ENCODE measurements at places on chromosomes 16 and 17.
A peak's percentile ranks its signal among the peaks of the same experiment; 100 is the strongest.

DNA sequence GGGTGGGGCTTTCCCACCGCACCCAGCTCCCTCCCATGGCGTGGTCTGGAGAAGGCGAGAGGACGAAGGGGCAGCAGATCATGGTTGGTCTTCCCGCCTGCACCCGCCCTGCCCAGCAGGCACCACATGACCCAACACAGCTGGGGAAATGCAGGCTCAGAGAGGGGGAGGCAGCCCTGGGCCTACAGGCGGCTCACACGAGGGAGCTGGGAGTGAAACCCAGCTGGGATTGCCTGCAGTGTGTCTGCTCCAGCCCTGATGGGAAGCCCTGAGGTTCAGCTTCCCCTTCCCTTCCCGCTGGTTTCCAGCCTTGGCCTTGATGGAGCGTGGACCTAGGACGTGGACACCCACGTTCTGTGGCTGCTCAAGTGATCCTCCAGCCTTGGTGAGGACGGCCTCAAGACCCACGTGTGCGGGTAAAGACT is 20.0 kb upstream of the PABPN1L start:
- no peak for DNase-seq

DNA sequence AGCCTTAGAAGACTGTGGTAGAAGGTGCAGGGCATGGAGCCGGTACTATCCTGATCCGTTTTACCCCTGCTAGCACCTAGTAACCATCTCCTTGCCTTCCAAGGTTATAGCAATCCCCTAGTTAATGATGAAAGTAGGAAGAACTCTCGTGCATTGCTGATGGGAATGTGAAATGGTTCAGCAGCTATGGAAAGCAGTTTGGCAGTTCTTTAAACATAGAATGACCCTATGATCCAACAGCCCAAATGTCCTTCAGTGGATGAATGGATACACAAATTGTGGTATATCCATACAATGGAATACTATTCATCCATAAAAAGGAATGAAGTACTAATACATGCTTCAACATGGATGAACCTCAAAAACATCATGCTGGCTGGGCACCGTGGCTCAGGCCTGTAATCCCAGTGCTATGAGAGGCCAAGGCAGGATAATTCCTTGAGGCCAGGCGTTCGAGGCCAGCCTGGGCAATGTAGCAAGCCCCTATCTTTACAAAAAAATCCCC is 6.2 kb upstream of the SRCIN1 start:
- no peak for DNase-seq

DNA sequence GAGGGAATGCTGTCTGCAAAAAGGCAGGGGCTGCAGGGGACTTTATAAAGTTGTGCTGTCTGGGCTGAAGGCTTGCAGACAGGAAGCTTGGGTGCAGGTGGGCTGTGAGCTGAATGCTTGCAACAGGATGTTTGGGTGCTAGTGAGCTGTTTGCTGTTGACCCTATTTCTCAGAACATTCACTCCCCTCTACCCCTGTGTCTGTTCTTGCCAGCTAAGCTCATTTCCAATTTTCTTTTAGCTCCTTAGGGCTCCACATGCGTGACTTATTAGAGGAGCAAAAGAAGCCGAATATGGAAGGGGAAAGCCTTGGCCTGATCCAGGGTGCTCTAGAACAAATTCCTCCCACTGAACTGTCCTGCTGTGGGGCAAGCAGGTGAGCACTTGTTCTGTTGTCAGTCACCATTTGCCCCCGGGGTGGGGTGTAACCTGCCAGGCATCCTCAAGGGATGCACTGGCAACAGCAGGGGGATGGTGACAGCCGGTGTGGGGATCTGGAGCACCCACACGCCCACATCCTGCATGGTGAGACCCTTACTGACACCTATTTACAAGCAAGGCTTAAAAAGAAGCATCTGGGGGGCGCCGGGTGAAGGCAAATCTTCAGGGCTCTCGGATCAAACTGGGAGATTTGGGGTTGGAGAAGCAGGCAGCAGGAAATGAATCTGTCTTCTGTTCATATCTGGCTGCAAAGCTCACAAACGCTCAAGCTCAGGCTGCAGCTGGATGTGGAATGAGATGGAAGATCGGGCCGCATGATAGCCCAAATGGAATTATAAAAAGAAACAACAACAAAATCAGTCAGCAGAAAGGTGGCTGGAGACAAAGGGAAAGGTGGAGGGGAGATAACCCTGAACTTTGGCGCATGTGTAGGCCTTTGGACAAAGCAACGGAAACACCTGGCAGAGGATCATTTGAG is 21.1 kb upstream of the NUP93 start:
- DNase-seq = no peak

DNA sequence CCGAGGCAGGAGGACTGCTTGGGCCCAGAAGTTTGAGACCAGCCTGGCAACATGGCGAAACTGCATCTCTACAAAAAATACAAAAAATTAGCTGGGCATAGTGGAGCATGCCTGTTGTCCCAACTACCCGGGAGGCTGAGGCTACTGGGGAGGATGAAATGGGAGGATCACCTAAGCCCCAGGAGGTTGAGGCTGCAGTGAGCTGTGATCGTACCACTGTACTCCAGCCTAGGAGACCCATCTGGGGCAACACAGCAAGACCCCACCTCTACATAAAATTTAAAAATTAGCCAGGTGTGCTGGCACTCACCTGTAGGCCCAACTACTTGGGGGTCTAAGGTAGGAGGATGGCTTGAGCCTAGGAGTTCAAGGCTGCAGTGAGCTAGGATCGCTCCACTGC is 1.8 kb downstream of the PAM16 start:
- no peak for DNase-seq

DNA sequence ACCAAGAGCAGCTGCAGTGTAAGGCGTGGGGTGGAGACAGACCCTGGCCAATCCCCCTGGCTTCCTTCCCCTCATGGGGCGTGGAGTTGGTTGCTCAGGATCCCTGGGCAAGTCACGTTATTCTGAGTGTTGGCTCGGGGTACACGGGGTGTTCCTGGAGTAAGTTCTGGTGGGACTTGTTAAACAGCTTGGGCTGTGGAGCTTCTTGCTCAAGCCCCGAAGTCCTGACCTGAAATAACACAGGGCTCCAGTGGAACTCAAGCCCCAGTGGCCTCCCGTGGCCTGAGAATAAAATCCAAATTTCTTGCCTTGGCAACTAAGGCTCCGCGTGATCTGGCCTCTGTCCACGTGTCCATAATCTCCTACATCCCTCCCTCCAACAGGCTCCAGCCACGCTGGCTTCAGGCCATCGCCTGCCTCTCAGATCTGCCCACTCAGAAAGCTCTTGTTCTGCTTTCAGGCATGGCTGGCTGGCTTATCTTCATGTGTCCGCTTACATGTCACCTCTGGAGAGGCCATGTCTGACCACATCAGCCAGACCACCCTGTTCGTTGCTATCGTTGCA is 49.3 kb upstream of the BCO1 start:
- DNase-seq = no peak

DNA sequence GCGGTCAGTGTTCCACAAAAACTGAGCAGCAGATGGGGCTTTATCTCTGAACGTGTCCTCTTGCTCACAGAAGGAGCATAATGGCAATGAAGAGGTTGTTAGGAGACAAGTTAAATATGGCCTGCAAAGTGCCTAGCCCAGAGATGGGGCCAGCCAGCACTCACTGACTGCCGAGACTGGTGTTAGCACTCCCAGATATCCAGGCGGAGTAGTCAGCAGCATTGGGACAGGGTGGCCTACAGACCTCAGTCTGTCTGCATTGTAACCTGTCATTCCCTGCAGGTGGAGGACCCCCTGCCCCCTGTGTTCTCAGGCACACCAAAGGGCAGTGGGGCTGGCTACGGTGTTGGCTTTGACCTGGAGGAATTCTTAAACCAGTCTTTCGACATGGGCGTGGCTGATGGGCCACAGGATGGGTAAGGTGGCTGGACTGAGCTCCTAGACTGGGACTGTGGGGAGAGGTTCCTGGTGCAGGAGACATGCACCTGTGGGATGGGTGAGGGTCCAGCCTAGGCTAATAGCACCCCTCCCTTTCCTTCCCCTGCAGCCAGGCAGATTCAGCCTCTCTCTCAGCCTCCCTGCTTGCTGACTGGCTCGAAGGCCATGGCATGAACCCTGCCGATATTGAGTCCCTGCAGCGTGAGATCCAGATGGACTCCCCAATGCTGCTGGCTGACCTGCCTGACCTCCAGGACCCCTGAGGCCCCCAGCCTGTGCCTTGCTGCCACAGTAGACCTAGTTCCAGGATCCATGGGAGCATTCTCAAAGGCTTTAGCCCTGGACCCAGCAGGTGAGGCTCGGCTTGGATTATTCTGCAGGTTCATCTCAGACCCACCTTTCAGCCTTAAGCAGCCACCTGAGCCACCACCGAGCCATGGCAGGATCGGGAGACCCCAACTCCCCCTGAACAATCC is 4.2 kb downstream of the MFAP4 start:
- no peak for DNase-seq

- no peak for DNase-seq
These were observed 175.8 kb upstream of the MAF start for GRCh38 chr16:79776243-79776847.

- DNase-seq = no peak
These were observed 19.5 kb downstream of the PLCD3 start for GRCh38 chr17:45112559-45113423.

- DNase-seq = peak; percentile 94
These were observed at the start of gene CRISPLD2 for GRCh38 chr16:84819644-84820304. CRISPLD2 (plus strand) TSS chr16:84819985; CDS start chr16:84838496, 18,511 bp downstream.

DNA sequence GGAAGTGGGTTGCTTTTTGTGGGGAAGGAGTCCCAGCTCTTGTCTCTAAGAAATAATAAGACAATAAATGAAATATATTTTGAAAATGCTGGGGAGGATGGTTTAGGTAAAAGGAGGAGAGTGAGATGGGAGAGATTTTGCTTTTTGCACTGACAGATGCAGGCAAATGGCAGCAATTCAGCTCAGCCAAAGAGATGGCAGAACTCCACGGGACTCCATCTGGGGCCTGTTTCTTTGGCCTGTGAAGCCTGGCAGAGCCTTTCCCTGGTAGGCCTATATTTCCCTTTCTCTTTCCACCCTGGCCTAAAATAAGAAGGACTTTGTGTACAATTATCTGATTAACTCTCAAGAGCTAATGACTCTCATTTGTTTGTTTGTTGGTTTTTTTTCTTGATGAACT is 1525.1 kb downstream of the CDH11 start:
- DNase-seq = no peak

- peak; percentile 47 for DNase-seq
These were observed 87.9 kb upstream of the TOB1 start for GRCh38 chr17:50953831-50954601.

GRCh38 chr16:24536671-24537070 is 2.7 kb upstream of the RBBP6 start:
- no peak for DNase-seq

DNA sequence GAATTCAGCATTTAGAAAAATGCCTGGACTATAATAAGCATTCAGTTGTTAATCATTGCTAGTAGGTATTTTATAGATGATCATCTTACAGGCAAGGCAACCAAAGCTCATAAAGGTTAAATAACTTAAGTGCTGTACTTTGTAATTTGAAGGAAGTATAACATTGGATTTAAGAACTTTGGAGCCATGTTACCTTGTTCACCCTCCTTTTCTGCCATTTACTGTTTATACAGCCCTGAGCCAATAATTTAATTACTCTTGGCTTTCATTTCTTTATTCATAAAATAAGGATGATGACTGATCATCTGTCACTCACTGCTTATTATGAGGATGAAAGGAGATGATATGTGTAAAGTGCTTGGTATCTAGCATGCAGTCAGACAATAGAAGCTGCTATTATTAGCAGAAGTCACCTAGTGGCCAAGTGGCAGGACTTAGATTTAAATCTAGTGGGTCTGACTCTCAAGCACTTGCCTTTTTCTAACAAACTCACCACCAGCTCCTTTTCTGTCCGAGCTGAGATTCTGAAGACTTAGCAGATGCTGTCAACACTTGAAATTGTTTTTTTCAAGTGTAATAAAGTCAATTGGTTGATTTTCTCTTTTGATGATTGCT is 18.3 kb upstream of the DDX52 start:
- DNase-seq = no peak

GRCh38 chr16:27625050-27625697 is 75.2 kb downstream of the KATNIP start:
- no peak for DNase-seq

GRCh38 chr16:31458073-31458843 is 1.0 kb upstream of the ARMC5 start:
- peak; percentile 77 for DNase-seq

GRCh38 chr16:70725912-70726828 is 40.3 kb upstream of the MTSS2 start:
- DNase-seq = no peak

DNA sequence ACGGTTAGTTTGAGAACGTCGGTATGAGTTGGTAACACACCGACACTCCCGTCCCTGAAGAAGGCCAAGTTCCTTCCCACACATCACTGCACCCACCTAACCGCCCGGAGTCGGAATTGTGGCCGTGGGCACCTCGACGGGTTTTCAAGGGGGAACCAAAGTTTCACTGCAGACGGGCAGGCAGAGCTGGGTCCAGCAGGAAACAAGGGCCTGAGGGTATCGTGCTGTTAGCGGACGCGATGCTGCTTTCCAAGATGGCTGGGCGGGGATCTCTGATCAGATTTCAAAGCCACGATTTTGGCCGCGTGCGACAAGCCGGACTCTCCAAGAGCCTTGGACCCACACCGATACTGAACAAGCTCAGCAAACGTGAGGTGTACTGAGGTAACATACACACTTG is 82.3 kb upstream of the DOC2B start:
- no peak for DNase-seq

GRCh38 chr17:74567397-74567796 is at the start of gene CD300H:
CD300H (minus strand) TSS chr17:74567509.
- peak; percentile 58 for DNase-seq

GRCh38 chr17:49676276-49676868 is 1.5 kb downstream of the SPOP start:
- peak; percentile 92 for DNase-seq

DNA sequence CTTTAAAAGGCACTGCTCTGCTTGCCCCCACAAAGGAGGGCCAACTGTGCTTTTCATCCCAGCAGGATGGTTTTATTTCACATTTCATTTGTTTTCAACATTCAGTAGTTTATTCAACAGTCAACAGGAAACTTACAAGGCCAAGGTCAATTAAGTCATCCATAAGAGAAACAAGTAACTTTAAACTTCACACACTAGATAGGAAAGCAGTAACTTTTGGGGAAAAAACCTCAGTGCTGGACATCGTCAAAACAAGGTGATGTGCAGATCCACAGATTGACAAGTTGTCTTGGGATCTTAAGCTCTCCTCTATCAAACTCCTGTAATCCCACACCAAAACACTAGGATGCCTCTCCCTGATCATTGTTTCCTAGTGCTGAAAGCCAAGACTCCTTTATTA is 18.5 kb downstream of the NFE2L1 start:
- no peak for DNase-seq

- peak; percentile 96 for DNase-seq
These were observed 13.2 kb downstream of the IL4R start for GRCh38 chr16:27326738-27327585.
